HCT116 (cell line): ENCODE measurements at places on chromosomes 2 and 18. TPM values are rescaled to one million over a fixed set of nuclear protein-coding genes. Genes with fewer than 3 reads are reported as not detected.

DNA sequence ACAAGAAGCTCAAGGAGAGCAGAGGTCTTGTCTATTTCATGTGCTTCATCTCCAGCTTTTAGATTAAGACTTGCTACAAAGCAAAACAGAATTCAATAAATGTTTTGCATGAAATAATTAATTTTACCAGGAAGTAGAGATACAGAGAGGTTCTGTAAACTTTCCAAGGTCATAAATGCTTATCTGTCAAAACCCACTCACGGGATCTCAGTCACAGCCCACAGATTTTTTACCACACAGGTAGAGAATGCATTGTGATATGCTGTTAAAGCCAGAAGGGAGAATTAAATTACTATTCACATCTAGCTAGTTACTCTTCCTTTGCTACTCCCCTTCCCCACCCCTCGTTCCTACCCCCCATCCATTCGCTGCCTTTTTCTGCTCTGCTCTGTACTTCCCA, 205.5 kb downstream of the DNAH7 start:
- H3K4me1 ChIP-seq: no peaks in the 10 kb centered on the region
- H3K36me3 ChIP-seq: no peaks in the 10 kb centered on the region
- no peak overlapping the region for H3K4me3 ChIP-seq
- H3K27me3 ChIP-seq: no peaks in the 10 kb centered on the region
- DNase-seq: no peak
- no peak overlapping the region for H3K27ac ChIP-seq

GRCh38 chr2:76204048-76204447, 493.3 kb upstream of the GCFC2 start:
- H3K27ac ChIP-seq: no peak overlapping the region
- H3K27me3 ChIP-seq: no peaks in the 10 kb centered on the region
- H3K4me3 ChIP-seq: no peak overlapping the region
- no peak for DNase-seq

DNA sequence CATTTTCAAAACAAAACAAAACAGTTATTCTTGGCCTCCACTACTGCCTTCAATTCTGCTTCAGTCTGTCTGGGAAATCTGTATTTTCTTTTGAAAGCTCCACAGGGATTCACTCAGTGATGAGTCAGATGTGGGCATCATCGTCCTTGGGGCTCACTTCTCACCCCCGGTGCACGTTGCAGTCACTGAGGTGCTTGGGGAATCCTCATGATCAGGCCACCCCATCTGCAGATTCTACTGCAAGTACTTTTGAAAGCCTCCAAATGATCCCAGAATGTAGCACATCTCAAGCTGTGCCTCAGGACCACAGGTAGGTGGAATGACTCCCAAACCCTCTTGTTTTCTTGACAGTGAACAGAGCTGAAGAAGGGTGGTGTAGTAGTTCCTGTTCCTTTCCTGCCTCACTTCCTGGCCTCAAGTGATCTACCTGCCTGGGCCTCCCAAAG, 34.3 kb downstream of the LPIN2 start:
- no peak overlapping the region for H3K4me3 ChIP-seq
- H3K36me3 ChIP-seq: no peaks in the 10 kb centered on the region
- H3K27ac ChIP-seq: no peak overlapping the region

GRCh38 chr2:86598966-86599365, 24.7 kb downstream of the RNF103 start:
- no peak overlapping the region for H3K27ac ChIP-seq
- DNase-seq: no peak
- no peaks in the 10 kb centered on the region for H3K36me3 ChIP-seq
- H3K4me3 ChIP-seq: no peak overlapping the region
- H3K27me3 ChIP-seq: no peaks in the 10 kb centered on the region

- no peaks in the 10 kb centered on the region for H3K4me1 ChIP-seq
- H3K36me3 ChIP-seq: no peaks in the 10 kb centered on the region
- no peak for DNase-seq
- no peaks in the 10 kb centered on the region for H3K27me3 ChIP-seq
- no peak overlapping the region for H3K27ac ChIP-seq
Measured at GRCh38 chr2:133271105-133271504, 297.2 kb downstream of the NCKAP5 start.

DNA sequence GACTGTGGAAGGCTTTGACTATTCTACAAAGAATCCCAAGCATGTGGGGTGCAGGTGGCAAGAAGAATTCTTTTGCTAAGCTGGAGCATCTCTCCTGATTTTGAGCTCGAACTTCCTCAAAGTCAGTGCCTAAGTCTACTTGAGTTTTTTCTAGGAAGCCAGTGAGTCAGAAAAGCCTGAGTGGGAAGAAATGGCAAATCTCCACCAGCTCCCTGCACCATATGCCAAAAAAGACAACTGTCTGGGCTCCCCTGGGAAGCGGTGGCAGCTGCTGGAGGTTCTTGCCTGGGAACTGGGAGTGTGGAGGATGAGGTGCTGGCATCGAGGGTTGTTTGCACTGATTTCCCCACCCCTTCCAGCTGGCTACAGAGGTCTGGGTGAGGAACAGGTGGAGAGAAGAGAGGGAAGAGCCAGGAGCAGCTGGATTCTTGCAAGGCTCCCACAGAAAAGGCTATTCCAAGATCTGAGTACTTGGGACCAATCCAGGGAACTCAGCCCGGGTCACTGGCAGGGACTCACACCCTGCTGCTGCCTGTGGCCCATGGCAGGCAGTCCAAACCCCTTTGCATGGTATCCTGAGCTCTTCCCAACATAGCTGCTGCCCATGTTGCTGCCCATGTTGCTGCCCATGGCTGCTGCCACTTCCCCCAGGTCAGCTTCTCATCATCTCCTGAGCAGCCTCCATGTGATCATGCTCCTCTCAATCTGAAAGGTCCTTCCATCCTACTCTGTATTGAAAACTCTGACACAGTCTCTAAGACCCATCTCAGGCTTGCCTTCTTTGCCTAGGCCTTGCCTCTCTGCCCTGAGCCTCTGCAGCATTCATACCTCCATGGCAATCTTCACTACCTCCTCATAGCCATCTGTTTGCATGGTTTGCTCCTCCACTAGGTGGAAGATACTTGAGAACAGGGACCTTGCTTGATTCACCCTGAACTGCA, 128.3 kb upstream of the SPATS2L start:
- H3K27me3 ChIP-seq: no peaks in the 10 kb centered on the region
- no peak overlapping the region for H3K4me3 ChIP-seq
- no peak for DNase-seq
- H3K36me3 ChIP-seq: no peaks in the 10 kb centered on the region
- H3K4me1 ChIP-seq: no peaks in the 10 kb centered on the region
- H3K27ac ChIP-seq: no peak overlapping the region

DNA sequence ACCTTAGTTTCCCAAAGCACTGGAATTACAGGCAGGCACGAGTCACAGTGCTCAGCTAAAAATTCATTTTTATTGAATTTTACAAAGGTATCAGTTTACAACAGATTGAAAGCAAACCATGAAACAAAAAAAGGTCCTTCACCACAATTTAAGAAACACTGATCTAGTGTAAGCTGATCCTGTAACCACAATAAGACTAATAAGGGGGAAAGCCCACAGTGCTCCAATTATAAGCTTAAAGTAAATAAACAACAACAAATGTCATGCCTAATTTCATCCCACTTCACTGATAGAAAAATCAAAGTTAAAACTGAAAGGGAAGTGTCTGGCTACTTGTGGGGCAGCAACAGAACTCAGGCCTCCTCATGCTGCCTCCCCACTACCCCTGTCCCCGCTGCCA, 49.2 kb downstream of the ICA1L start:
- H3K36me3 ChIP-seq: no peaks in the 10 kb centered on the region
- no peak overlapping the region for H3K27ac ChIP-seq
- no peaks in the 10 kb centered on the region for H3K27me3 ChIP-seq
- DNase-seq: no peak
- H3K4me3 ChIP-seq: no peak overlapping the region

- no peaks in the 10 kb centered on the region for H3K4me1 ChIP-seq
- H3K36me3 ChIP-seq: no peaks in the 10 kb centered on the region; the same call in 1 of the 2 replicates
- H3K4me3 ChIP-seq: no peak overlapping the region
- no peak overlapping the region for H3K27ac ChIP-seq
- no peaks in the 10 kb centered on the region for H3K27me3 ChIP-seq
- DNase-seq: no peak
Measured at GRCh38 chr2:117985092-117985491, 28.8 kb downstream of the CCDC93 start.

- H3K27me3 ChIP-seq: no peaks in the 10 kb centered on the region
- H3K4me1 ChIP-seq: no peaks in the 10 kb centered on the region
- no peak overlapping the region for H3K4me3 ChIP-seq
- no peak for DNase-seq
- H3K27ac ChIP-seq: no peak overlapping the region
Measured at GRCh38 chr18:64380117-64380516, 231.2 kb upstream of the LINC00305 start.

GRCh38 chr2:237235383-237236095, 149.8 kb downstream of the COPS8 start:
- H3K27me3 ChIP-seq: no peaks in the 10 kb centered on the region
- no peak overlapping the region for H3K27ac ChIP-seq
- H3K36me3 ChIP-seq: no peaks in the 10 kb centered on the region
- H3K4me1 ChIP-seq: no peaks in the 10 kb centered on the region

- H3K36me3 ChIP-seq: no peaks in the 10 kb centered on the region
- no peak for DNase-seq
- no peaks in the 10 kb centered on the region for H3K27me3 ChIP-seq
- H3K4me1 ChIP-seq: peaks cover 14% of the 10 kb centered on the region
Measured at GRCh38 chr2:47530105-47530760, 127.3 kb downstream of the MSH2 start.

DNA sequence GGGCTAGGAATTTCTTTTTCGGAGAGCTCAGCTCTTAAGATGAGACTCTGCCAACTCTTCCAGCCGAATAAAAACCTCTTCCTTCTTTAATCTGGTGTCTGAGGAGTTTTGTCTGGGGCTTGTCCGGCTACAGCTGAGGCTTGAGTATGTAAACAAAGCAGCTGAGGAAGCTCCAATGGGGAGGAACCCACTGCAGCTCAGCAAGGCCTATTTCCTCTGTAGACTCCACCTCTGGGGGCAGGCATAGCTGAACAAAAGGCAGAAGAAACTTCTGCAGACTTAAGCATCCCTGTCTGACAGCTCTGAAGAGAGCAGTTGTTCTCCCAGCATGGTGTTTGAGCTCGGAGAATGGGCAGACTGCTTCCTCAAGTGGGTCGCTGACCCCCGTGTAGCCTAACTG, 838.7 kb downstream of the CCDC85A start:
- no peak overlapping the region for H3K4me3 ChIP-seq
- H3K36me3 ChIP-seq: no peaks in the 10 kb centered on the region
- no peak for DNase-seq
- no peak overlapping the region for H3K27ac ChIP-seq
- H3K27me3 ChIP-seq: no peaks in the 10 kb centered on the region

DNA sequence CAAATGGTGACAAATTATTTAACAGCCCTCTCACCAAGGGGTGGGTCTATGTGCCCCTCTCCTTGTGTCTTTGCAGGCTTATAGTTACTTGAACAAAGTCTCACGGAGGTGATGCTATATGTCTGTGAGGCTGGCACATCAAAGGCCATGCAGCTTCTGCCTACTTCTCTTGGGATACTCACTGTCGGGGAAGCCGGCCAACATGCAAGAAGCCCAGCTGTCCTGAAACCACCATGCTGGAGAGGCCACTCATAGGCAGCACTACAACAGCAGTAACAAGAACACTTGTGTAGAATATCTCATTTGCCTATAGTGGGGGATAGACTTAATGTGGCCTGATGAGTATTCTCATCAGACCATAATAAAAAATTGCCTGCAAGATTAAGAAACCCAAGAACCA, 233.7 kb upstream of the NCKAP5 start:
- DNase-seq: no peak
- H3K27me3 ChIP-seq: no peaks in the 10 kb centered on the region
- H3K27ac ChIP-seq: no peak overlapping the region
- H3K4me1 ChIP-seq: no peaks in the 10 kb centered on the region
- H3K36me3 ChIP-seq: no peaks in the 10 kb centered on the region

DNA sequence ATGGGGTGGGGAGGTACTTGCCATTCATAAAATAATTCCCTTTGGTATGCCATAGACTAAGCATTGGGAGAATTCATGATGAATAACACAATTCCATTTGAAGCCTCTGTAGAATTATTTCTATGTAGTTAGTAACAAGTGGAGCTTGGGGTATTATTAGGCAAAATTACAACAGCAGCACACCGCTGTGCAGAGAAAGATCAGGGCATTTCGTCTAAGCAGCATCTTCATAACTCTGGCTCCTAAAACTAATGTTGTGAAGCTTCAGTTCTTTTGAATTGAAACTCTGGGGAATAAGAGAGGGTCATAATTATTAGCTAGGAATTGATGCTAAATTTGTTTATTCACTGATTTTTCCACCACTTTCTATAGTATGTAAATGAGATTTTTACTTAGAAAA, 630.7 kb downstream of the DCC start:
- no peak for DNase-seq
- H3K27me3 ChIP-seq: no peaks in the 10 kb centered on the region
- no peak overlapping the region for H3K27ac ChIP-seq
- no peaks in the 10 kb centered on the region for H3K4me1 ChIP-seq
- H3K36me3 ChIP-seq: no peaks in the 10 kb centered on the region

DNA sequence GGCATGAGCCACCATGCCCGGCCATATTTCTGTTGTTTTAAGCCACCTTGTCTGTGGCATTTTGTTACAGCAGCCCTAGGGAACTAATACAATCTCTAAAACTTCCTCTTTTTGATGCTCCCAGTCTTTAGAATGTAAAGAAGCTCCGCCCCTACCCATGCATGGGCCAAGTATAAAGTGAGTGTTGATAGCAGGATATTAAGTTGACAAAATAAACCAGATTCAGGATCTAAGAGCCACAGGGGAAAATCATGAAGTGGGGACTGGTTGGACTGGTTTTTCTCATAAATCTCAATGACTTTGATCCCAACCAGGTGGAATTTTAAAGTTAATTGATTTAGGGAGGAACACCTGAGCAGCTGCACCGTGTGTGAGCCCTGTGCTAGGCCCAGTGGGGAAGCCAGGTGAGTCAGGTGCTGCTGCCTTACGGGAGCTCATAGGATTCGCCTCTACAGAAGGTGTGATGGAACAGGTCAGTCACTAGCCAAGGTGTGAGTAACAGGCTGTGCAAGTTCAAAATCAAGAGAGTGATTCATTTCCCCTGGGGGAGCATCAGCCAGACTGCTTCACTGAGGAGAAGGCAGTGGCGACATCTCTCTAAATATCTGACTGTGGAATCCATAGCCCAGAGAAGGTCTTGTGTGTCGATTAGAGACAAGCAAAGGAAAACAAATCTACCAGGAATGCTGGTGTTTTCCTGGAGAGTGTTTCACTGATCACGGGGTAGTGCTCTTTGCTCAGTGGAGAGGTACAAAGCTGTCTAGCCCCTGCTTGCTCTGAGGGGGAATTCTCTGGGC, 63.0 kb upstream of the MSH2 start:
- H3K4me1 ChIP-seq: peaks cover 66% of the 10 kb centered on the region
- DNase-seq: peak; percentile 92
- H3K27me3 ChIP-seq: no peaks in the 10 kb centered on the region
- H3K36me3 ChIP-seq: no peaks in the 10 kb centered on the region
- peak overlapping the region; percentile 84 for H3K27ac ChIP-seq
- H3K4me3 ChIP-seq: no peak overlapping the region

DNA sequence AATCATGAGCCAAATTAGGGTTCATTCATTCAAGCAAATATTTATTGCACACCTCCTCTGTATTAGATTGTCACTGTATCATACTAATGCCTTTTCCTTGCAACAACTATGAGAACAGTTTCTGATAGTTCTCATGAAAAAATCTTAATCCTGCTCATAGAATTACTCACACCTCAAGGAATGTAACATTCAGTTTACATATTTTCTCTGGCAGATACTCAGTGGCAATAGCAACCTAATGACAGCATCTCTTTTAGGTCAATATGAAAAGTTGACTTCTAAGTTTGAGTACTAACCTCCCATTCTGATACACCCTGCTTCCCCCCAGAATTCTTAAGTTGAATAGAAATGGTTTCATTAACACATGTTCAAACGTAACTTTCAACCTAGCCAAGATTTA, 132.0 kb downstream of the VWC2L start:
- no peak overlapping the region for H3K27ac ChIP-seq
- no peaks in the 10 kb centered on the region for H3K27me3 ChIP-seq
- no peak overlapping the region for H3K4me3 ChIP-seq
- no peak for DNase-seq
- no peaks in the 10 kb centered on the region for H3K36me3 ChIP-seq

Gene EGR4
- total RNA-seq: 0.37 TPM

Gene PHOSPHO2
- total RNA-seq: 2.8 TPM

Gene ALLC
- total RNA-seq: not detected
